ENCODE measurements at places on chromosomes 5 and 9.

DNA sequence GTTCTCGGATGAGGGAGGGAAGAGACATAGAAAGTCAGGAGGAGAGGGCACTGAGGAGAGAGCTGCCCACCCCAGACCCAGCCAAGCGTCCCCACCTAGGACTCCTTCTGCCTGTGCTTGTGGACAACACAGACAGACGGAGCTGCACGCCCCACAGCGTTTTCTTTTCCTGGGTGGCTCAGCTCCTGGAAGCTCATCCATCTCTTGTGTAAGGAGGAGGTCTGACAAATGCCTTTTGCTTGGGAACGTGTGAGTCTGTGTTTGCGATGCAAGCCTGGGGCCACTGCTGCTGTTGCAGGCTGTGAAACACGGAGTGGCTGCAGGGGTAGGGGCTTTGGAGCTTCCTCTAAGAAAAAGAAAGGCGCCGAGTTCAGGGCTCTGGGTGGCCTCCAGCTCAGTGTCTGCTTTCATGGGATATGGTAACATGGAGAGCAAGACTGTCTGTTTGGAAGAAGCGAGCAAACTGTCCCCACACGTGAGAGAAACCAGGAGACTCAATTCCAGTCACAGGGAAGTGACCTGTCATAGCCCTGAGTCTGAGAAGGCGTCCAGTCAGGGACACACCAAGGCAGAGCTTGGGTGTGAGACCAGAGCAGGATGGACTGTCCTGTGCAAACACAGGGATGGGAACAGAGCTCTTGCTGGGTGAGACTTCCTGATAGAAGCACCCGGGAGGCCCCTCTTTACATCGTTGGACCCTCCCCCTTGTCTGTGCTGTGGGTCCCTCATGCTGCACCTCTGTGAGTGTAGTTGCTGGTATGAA, 42.7 kb downstream of the GADD45G start:
- no peak for DNase-seq

- DNase-seq, result no peak
Measured at GRCh38 chr9:95202076-95202681, 115.3 kb downstream of the FANCC start.

DNA sequence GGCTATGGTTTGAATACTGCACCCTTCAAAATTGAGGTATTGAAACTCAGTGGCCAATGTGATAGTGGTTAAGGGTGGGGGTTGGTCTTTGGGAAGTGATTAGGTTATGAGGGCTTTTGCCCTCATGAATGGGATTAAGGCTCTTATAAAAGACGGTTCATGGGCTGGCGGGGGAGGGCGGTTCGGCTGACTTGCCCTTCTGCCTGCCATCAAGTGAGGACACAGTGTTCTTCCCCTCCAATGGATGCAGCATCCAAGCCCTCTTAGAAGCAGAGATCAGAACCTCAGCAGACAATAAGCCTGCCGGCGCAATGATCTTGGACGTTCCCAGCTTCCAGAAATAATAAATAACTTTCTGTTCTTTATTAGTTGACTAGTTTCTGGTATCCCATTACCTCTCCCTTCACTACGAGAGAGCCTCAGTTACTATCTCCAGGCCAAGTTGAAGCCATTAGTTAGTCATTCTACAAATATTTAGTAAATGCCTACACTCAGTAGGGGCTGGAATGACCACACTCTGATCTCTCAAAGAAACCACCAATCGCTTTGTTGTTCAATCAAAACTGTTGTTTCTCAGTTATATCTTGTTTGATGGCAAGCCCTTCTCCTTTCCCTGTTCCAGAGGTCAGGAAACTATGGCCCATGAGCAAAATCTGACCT, 219.3 kb downstream of the TSSK1B start:
- DNase-seq, result no peak

GRCh38 chr5:151721812-151722391, 35.2 kb upstream of the SPARC start:
- no peak for DNase-seq

DNA sequence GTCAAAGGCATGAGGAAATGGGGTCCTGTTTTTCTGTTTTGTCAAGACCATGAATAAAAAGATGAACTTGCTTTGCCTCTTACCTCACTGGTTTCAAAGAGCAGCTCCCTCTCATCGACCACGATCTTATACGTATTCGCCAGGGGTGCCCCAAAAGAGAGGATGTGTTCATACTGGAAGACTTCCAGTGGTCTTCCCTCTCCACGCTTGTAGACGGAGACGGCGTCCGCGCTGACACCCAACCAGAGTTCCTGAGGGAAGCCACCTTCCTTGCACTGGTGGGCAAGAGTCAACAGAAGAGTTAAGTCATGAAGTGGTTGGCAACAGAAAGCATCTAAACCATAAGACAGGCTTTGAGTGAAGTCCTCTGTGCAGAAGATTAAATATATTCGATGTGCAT, 51.4 kb upstream of the RETREG1 start:
- no peak for DNase-seq

DNA sequence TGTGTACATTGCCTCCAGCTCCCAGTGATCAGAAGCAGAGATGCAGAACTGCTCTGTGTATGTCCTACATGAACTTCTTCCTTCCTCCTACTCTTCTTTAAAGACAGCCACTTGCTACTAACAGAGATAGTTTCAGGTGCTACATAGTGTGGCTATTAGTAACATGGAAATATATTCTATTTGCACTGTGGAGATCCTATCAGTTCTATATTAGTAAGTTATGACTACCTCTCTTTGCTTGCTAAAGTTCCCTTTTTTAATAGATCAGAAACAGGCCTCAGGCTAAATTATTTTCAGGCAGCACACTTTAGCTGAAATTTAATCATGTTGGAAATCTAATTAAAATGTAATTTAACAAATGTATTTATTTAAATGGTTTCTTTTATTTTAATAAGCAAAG, 64.4 kb upstream of the TNFSF8 start:
- no peak for DNase-seq

GRCh38 chr5:35182486-35182885, 47.8 kb downstream of the PRLR start:
- no peak for DNase-seq

- DNase-seq, result no peak
Measured at GRCh38 chr5:74639807-74640449, 600 bp downstream of the ENC1 start.

DNA sequence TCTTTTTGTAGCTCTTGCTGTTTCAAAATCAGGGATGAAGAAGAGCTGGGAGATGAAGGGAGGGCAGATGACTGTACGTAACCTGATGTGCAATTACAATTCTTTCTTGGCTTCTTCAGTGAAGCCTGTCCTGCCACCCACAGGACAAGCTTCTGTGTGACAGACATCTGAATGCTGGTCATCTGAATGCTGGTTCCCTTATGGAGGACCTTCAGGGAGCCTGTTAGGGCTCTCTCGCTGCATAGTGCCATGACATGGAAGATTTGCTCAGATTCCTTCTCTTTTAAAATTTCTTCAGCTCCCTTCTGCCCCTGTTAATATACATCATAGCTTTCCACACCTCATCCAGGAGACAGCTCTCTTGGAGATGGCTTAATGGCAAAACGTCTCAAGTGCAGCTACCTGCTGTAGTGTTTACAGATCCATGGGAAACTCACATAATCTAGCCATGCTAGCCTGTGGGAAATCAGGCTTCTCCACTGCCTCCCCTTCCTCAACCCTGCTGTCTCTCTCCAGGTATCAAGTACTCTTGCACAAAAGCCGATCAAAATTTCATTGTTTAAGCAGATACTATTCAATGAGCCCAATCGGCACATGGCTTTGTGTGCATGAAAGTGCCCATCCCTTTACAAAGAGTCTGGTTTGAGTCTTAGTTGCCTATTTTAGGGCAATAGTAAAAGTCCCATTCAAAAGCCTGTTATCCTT, 134.6 kb downstream of the RAB3C start:
- no peak for DNase-seq

DNA sequence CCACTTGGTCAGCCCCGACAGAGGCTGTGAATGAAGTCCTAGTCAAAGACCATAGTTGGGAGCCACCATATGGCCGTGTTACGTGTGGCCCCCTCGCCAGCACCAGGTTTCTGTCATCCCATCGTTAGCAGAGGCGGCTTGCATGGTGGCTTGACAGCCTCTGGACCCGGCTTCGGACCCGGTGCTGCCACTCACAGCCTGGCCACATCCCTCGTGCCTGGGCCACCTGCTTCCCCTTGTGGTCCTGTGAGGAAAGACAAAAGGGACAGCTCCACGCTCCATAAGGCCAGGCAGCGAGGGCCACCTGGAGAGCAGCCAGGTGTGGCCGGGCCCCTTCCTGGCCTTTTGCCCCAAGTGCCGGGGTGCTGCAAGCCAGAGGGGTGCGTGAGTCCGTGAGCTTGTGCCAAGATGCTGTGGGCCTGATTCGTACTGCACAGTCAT, 6.2 kb downstream of the NKD2 start:
- DNase-seq, result no peak

GRCh38 chr9:137454145-137454596, 5.0 kb downstream of the NSMF start:
- DNase-seq, result no peak

DNA sequence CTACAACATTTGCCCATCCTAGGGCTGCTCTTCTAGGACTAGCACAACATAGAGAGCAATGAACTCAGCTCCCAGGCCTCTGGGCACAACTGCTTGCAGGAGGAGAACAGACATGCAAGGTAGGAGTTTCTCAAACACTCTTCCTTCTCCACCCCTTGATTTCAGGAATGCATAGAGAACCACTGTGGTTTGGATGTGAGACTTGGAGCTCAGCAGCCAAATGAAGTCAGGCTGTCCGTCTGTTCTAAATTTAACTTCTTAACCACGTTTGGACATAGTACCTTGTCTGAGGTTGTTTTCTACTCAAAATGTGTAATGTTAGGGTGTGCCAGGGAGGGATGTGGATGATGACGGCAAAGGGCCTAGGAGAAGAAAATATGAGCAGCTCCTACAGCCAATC, 515.1 kb upstream of the TNC start:
- no peak for DNase-seq

- no peak for DNase-seq
Measured at GRCh38 chr5:84831701-84832100, 447.0 kb upstream of the EDIL3 start.

DNA sequence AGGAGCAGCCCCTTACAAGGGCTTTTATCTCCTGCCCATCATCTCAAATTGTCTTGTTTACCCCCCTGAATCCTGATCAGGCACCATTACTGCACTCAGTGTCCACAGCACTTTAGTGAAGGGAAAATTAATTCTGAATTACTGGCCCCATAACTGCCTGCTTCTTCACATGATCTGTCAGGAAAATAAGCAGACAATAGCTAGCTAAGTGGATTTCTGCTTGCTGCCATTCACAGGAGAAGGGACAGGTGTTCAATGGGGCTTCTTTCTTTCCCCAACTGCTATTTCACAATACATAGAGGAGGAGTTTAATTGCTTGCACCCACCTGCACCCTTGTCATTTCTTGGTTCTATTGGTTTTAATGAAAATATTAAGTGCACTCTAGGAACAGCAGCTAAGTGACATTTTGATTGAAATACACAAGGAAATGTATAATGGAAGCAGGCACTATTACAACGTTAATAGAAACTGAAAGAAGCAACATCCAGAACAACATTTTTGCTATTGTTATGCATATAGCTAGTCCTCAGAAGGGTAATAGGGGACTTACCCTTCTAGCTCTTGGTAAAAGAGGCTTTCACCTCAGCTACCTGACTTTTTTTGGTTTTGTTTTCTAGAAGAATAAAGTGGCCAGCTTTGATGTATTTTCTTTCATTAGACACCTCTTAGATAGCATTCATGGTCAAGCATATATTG, 599.3 kb upstream of the TLE4 start:
- no peak for DNase-seq

GRCh38 chr5:174501461-174502069, 222.8 kb upstream of the MSX2 start:
- DNase-seq, result no peak

GRCh38 chr5:134879456-134879855, 5.3 kb downstream of the TXNDC15 start:
- no peak for DNase-seq

GRCh38 chr5:135973323-135974020, 18.7 kb upstream of the LECT2 start:
- DNase-seq, result no peak

DNA sequence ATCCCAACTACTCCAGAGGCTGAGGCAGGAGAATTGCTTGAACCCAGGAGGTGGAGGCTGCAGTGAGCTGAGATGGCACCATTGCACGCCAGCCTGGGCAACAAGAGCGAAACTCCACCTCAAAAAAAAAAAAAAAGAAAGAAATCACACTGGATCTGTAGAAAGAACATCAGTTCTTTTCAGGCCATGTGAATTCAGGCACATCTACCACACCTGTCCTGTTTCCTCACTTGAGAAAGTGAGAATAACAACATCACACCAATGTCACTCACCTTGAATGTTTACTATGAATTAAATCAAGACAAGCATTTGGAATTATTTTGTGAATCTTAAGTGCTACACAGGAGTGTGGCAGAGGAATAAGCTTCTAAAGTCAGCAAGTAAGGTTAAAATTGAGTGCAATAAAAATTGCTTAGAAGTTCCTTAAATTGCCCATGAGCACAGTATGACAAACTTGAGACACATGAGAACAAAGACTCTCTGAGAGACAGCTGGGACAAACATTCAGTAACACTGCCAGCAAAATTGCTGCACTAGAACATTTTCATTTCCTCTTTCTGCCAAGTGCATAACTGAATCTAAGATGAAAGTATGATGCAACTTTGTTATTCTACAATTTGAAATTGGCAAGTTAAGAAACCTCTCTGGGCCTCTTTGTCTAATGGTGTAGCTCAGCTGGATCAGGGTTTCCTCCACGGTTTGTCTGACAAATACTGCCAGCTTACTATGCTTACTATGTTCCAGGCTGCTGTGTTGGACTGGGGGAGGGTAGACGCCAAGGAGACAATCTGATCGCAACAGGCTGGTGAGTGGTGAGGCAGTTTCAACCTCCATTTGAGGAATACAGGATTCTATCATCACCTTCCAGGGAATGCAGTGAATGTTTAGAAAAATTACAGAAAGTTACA, 1.9 kb upstream of the RIC1 start:
- DNase-seq, result peak; percentile 60

GRCh38 chr5:180097926-180098325, 26.4 kb upstream of the RNF130 start:
- DNase-seq, result no peak

GRCh38 chr9:82231411-82231810, 242.8 kb downstream of the SPATA31D1 start:
- DNase-seq, result no peak

- DNase-seq, result no peak
Measured at GRCh38 chr9:128707446-128707845, 5.1 kb downstream of the PKN3 start.

DNA sequence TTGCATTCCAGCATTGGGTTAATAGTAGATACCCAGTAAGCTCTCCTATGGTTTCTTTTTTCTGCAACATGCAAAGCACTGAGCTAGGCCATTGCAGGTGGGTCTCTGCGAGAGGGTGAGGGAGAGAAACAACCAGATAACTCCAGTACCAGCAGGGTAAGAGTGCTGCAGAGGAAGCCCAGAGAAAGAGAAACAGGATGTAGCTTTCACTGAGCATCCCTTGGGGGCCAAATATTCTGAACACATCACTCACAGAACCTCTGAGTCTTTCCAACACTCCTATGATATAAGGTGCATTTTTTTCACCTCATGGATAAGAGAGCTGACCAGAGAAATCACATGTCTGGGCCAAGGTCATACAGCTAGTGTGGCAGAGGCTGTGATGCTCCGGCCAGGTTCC, 76.7 kb downstream of the TRIM32 start:
- DNase-seq, result no peak

GRCh38 chr9:87167161-87167560, 219.9 kb upstream of the GAS1 start:
- no peak for DNase-seq

- DNase-seq, result no peak
Measured at GRCh38 chr5:73419117-73419464, 29.5 kb downstream of the FOXD1 start.
